ENCODE measurements at places on chromosomes 5 and 9.

GRCh38 chr5:72641164-72641563 lies 134.0 kb upstream of the ZNF366 start:
- no peak for DNase-seq

DNA sequence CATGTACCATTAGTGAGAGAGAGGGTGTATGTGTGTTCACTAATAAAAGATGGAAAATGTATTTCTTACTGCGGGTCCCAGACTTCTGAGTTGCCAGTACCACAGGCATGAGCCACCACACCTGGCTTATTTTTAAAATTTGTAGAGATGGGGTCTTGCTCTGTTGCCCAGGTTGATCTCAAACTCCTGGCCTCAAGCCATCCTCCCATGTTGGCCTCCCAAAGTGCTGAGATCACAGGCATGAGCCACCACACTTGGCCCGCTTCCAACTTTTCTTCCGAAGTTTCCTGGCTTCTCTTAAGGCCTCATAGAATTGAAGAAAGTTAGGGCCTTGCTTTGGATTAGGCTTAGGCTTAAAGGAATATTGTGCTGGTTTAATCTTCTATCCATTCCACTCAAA lies 40.4 kb upstream of the F2RL2 start:
- DNase-seq: no peak

DNA sequence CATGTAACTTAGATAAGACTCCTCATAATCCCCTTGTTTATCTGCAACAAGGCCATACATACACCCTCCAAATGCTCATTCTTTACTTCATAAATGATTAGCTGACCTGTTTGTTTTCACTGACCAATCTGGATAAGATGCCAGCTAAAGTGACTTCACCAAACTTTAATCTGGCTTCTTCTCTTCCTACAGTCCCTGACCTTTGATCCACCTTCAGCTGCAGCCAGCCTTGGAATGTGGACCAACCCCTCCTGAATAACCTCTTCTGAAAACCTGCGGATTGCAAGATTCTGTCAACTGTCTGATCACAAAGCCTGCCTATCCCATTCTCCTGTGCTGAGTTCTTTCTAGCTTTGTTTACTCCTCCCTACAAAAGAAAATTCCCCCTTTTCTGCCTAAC lies 476.8 kb downstream of the LRRC70 start:
- DNase-seq: no peak

GRCh38 chr5:142104491-142104890 lies 4.1 kb upstream of the NDFIP1 start:
- no peak for DNase-seq

GRCh38 chr9:93819905-93820304 lies 135.2 kb downstream of the BARX1 start:
- no peak for DNase-seq

Measured in stimulated activated CD4-positive, alpha-beta T cell treated with anti-CD3 and anti-CD28 coated beads, Interleukin-2, amount 100 ng/mL, for 48 hours (primary cell).